ENCODE measurements at places on chromosomes 3 and 15.

DNA sequence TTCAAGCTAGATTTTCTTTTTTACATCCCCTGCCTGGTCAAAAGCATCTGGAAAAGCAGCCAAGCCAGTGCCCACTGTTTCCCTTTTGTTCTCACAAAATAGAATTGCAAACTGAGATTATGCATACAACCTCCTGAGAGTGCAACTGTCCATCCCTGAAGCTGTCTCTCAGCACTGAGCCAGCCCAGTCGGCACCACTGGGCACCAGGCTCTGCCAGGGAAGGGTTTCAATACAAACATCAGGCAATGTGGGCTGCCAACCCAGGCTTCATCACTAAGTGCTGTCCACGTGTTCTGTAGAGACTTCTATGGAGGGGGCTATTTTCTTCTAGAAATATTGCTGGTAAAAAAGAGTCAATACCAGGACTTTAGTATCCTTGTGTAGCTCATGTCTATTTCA lies 356.3 kb upstream of the TBL1XR1 start:
- DNase-seq: no peak

GRCh38 chr15:29034593-29035335 lies 149.0 kb downstream of the APBA2 start:
- DNase-seq: no peak

GRCh38 chr15:45180201-45180600 lies 7.6 kb downstream of the SHF start:
- no peak for DNase-seq

DNA sequence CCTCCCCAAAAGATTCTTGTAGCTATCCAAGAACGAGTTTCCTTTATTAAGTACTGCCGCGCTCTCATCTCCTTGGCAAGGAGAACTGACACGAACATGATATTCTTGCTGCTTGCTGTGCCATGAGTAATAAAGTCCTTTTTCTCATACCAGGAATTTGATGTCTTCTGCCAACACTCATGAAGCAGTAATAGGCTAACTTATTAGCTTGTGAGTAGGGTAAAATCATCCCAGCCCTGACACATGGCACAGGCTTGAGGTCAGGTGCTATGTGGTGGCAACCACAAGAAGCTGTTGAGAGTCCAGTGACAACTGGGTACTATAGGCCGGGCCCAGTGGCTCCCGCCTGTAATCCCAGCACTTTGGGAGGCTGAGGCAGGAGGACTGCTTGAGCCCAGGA lies 22.7 kb upstream of the UBXN7 start:
- DNase-seq: no peak

DNA sequence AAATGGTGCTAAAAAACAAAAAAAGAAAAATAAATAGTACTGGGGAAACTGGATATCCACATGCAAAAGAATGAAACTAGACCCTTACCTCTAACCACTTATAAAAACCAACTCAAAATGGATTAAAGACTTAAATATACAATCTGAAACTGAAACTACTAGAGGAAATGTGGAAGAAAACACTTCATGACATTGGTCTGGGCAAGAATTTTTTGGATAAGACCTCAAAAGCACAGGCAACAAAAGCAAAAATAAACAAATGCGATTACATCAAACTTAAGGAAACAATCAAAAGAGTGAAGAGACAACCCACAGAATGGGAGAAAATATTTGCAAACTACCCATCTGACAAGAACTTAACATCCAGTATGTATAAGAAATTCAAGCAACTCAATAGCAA lies 6.4 kb downstream of the IFT57 start:
- no peak for DNase-seq

GRCh38 chr3:53236112-53236841 lies 19.5 kb downstream of the TKT start:
- peak; percentile 77 for DNase-seq

DNA sequence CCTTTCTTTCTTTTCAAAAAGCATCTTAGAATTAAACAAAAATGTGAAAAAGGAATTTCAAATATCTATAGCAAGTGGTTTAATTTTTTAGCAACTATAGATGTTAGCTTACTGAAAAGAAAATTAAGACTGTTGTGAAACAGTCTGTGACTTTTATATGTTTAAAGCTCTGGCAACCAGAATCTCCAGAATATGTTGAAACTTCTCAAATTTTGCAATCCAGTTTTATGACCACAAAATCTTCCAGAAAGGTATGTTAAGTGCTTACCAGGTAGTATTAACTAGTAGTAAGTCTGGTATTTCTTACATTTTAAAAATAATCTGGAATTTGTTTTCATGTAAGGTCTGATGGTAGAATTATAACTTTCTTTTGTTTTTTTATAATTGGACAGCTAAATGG lies 235.0 kb downstream of the SLC9A9 start:
- no peak for DNase-seq

DNA sequence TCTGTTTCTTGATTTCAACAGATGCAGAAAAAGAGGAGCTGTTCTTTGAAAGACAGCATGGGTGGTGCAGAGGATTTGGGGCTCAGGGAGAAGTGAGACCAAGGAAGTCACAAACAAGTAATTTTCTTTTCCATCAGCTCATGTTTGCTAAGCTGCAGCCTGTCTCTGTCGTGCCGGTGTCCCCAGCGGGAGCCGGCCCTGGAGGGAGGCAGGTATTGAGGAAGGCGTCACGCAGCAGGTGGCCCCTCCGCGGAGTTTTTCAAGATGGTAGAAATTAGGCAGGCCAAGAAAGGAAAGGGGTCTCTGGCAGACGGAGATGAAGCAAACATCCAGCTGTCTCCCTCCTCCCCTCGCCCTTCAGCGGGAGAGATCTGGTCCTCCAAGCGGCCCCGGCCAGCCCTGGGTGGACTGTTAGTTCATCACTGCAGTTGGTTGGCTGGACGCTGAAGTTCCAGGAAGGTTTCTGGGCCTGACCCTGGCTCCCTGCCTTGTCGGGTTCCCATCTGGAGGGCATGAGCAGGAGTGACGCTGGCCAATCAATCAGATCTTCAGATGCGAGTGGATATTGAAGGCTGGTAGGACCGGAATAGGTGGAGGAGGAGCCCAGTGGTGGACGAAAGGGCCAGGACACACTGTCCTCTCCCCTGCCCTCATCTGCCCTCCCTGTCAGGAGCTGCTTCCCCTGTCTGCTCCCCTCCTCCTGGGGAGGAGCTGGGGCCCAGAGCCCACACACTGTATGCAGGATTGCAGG lies 27.7 kb upstream of the MUC4 start:
- no peak for DNase-seq

- DNase-seq: no peak
These were observed 204.4 kb upstream of the TGFBR2 start for GRCh38 chr3:30401971-30402370.

GRCh38 chr3:39911465-39912309 lies 102.3 kb downstream of the MYRIP start:
- no peak for DNase-seq

DNA sequence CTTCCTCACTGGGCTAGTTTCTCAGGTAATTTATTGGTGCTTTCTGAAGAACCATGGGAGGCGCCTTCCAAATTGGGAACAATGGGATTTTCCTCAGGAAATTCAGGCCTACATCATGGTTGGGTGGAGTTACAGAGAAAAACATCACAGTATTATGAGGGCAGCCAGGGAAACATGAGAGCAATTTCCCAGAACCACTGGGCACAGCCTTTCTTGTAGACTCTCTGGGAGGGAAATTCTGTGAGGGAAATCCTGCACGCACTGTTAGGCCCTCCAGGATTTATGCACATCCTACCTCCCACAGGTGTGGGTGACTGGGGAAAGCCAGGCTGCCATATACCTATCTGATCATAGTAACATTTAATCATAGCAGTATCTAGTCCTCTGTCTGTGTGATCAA lies 13.2 kb downstream of the POPDC2 start:
- DNase-seq: no peak

DNA sequence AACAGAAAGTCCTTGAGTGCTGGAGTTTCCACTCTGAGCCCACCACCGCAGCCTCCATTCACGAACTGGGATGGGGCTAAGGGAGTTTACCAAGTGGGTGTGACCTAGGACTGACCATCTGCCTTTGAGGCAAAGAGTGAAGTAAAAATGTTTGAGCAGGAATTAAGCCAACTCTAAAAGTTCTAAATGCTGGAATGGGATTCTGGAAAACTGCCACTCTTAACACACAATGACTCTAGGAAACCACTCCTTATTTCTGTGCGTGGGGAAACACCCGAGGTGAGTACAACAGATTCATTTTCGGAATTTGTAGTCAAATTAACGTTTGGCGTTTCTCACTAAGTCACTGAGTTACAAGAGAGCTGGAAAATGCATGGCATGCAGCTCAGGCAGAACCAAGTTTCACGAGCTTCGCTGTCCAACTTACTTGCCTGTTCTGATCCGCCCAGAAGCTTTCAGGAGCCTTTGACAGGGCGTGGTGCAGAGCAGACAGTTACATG lies 31.6 kb downstream of the ISL2 start:
- DNase-seq: no peak

DNA sequence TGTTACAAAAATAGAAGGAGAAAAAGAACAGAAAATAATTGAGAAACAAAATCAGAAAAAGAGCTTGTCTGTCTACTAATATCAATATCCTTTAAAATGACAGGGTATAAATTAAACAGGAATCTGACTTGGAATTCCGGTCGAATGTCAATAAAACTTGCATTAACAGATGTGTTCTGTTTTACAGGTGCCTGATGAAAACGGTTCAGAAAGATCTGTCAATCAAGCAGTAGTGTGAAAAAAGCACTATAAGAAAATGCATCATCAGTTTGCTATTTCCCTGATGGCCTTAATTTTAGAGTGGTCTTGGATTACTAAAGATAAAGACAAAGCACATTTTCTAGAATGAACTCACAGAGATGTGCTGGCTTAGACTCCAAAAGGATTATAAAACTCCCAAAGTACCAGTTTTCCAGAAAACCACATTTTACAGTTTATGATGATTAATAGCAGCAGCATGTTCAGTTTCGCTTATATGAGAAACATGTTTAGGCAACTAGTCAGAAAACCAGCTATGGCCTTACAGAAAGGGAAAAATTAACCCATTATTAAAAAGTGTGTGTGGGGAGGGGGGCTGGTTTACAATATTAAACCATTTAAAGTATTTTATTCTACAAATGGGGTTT lies 8.2 kb upstream of the C3orf38 start:
- DNase-seq: no peak

DNA sequence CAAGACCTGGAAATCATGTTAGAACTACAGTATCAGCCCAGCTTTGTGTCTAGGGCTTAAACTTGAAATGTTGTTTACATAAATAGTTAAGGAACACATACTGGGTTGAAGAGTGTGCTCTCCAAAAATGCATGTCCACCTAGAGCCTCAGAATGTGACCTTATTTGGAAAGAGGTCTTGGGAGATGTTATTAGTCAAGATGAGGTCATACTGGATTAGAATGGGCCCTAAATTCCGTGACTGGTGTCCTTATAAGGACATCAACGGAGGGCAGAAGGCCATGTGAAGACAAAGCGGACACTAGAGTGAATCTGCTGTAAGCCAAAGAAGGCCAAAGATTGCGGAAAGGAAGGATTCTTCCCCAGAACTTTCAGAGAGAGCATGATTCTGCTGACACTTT lies 759.2 kb upstream of the CFAP20DC start:
- DNase-seq: no peak

DNA sequence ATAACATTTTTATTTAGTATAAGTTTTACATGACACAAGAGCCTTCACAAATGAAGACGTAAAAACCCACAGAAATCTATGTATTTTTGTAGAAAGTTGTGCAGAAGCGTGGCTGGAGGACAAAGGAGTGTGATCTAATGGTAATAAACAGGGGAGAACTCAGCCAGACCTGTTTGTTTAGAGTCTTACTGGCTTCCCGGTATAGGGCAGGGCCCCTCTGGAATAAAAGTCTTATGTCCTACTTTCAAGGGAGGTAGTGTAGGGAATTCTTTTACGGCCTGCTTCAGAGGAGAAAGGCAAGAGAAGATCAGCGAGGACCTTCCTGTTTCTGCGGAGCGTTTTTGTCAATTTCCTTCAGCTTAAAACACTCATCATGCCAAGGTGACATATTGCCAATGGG lies 103.6 kb downstream of the TGFBR2 start:
- DNase-seq: no peak

GRCh38 chr3:175383813-175384212 lies 524.7 kb downstream of the NAALADL2 start:
- no peak for DNase-seq

GRCh38 chr3:153349108-153349499 lies 187.1 kb downstream of the RAP2B start:
- DNase-seq: no peak

GRCh38 chr3:20121088-20121487 lies 64.9 kb downstream of the SGO1 start:
- no peak for DNase-seq

DNA sequence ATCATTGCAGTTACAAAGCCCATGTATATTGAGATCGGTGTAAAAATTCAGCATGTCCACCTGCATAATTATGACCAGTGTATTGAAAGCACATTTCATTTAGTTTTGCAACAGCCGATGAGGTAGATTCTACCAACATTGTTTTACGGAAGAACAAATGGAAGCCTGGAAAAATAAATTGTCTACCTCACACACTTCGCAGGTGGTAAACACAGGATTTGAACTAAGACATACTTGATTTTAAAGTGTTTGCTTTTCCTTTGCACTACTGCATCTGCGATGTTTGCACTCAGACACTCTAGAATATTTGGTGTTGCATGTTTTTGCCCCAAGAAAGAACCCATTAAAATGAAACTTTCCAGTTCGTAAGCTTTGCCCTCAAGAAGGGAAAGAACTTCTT lies 148.4 kb downstream of the PGPEP1L start:
- no peak for DNase-seq

GRCh38 chr15:68271854-68272471 lies 5.6 kb upstream of the FEM1B start:
- DNase-seq: no peak

DNA sequence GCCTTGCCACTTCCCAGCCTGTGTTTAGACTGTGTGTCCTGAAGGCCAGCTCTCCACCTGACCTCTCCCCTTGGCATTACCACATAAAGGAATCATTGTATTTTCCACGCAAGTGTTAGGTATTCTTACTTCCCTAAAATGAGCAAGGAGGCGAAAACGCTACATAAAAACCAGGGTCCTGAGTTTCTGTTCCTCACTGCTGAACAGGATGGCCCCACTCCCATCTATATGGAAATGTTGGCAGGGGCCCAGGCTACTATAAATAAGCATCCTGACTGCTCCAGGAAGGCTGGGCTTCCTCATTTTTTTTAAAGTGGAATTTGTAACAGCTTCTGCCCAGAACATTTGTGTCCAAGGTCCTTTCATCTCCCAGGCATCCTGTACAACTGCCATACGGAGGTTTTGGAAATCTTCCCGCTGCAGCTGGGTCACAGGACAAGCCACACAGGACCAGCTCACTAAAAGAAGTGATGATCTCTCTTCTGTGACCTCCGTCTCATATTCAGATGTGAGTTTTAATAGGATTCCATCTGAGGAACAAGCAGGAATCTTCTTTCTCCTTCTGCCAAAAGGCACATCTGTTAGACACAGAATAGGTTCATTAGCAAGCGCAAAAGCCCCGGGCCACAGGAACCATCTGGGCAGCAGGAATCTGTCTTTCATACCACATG lies 56.4 kb upstream of the LIMD1 start:
- DNase-seq: no peak

Measured in smooth muscle cell of the brain vasculature (primary cell).